Jurkat, Clone E6-1 (cell line): ENCODE measurements at places on chromosomes 2 and 18.

DNA sequence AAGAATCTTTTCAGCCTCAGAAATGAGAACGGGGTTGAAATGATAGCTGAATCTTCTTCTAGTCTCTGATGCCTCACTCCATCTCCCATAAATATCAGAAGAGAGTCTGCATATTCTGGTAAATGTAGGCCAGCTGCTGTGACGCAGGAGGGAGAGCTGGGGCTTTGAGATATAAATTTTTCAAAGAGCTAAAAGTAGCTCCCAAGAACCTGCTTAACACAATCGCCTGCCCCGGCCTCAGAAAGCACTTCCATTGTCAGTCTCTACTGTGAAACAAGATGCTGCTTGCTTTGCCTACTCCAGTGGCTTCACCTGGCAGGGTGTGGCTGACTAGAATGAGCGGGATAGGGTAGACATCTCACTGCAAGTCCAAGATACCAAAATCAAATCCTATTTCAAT, 105.0 kb upstream of the CCDC150 start:
- DNase-seq = no peak

DNA sequence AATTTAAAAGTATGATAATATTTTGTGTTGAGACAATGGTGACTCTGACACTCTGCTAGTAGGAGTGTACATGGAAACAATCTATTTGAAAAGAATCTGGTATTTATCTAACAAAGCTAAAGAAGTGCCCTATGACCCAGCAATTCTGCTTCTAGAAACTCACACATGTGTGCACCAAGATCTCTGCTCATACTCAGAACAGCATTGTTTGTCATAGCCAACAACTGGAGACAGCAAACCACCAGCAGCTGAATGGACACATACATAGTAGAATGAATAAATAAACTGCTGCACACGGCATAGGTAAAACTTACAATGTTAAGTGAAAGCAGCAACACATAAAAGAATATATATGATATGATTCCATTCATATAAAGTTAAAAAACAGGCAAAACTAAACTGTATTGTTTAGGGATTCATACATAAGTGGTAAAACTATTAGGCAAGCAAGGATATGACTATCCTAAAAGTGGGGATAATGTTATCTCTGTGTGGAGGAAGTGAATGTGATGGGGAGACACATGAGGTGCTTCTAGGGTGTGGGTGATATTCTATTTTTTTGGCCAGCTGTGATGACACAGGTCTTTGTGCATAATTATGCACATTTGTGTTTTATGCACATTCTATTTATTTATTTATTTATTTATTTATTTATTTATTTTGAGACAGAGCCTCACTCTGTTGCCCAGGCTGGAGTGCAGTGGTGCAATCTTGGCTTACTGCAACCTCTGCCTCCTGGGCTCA, 71.1 kb downstream of the RFTN2 start:
- DNase-seq = no peak

- DNase-seq = no peak
Observed at GRCh38 chr2:40210344-40210967, 241.4 kb downstream of the SLC8A1 start.

DNA sequence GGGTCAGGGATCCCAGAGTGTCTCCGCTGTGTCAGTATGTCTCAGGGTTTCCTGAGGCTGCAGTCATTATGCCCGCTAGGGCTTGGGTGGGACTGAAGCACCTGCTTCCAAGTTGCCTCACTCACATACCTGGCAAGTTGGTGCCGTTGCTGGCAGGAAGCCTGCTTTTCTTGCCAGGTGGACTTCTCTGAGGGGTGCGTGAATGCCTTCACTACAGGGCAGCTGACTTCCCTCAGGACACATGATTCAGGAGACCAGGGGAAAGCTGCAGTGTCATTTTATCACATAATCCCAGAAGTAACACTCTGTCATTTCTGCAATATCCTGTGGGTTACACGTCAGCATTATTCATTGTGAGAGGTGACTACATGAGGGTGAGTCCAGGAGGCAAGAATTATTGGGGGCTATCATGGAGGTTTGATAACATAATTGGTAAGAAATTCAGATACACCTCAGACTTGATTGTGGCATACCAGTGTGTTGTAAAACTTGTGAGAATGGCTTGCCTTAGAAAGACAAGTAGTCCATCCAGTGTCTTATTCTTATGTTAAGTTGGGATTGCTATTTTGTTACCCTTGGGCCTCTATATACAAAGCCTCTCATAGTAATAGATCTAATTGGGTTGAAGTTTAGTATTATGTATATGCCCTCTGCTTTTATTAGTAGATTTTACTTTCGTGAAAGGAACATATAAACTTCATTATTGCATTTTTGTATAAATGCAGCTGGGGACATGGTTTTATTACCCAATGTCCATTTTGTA, 44.1 kb downstream of the NEDD4L start:
- no peak for DNase-seq

GRCh38 chr2:105756435-105756834, 11.7 kb downstream of the NCK2 start:
- DNase-seq = no peak
